Mammary epithelial cell (primary cell): ENCODE measurements at places on chromosomes 4 and X. TPM values are rescaled to one million over a fixed set of nuclear protein-coding genes. Genes with fewer than 3 reads are reported as not detected.

The ANOS1 gene
- 0.64 and 2.0 TPM in 2 replicates for total RNA-seq

- DNase-seq = no peak
These were observed 1073.7 kb downstream of the PDHA2 start for GRCh38 chr4:96913441-96914080.

The POU3F4 gene
- not detected for total RNA-seq

- no peak for DNase-seq
These were observed 118.2 kb downstream of the PCDH7 start for GRCh38 chr4:30838331-30838730.

DNA sequence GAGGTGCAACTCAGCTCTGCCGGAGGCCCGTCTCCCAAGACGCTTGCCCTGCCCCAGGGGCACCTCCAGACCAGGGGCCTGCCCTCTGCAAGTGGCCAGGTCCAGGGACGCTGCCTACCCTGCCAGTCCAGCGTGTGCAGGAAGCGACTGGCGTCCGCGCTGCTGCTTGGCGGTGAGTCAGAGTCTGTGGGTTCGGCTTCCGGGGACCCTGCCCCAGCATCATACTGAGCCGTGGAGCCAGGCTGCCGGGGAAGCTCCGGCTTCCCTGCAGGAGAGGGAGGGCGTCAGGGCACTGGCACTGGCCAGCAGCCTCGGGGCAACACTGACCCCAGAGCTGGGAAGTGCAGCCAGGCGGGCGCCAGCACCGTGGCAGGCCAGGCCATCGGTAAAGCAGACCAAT lies 42.5 kb upstream of the CPLX1 start:
- DNase-seq = no peak

GRCh38 chrX:135264206-135264605 lies 12.3 kb downstream of the ETDA start:
- DNase-seq = peak; percentile 83

The PDE6B gene
- 3.2 TPM for total RNA-seq
